ENCODE measurements at places on chromosomes 11 and 22.

- no peak for DNase-seq
These were observed 9.0 kb upstream of the SPINDOC start for GRCh38 chr11:63804259-63804658.

DNA sequence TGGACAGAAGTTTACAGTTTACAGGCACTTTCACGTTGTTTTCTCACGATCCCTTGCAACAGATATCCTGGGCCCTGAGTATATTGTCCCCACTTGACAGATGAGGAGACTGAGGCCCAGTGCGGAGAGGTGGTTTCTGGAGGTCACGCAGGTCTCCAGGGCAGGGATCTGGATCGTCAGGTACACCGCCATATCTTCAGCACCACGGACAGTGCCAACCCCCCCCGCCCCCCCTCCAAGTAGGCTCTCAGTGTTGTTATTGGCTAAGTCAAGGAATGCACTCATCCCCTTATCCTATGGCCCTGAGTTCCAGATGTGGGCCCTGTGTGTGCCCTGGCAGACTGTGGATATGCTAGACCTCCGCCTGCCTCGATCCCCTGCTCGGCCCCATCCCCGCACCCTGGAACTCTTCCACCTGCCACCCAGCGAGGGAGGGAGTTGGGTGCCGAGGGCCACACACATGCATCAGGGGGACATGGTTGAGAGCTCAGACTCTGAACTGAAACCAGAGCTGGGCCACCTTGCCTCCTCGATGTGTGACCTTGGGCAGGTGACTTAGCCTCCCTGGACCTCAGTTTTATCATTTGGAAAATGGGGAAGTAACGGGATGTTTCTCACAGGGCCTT, 37.5 kb downstream of the MPPED1 start:
- DNase-seq, result no peak

- no peak for DNase-seq
These were observed 263.7 kb downstream of the NTM start for GRCh38 chr11:131633921-131634715.

GRCh38 chr11:117796456-117796871, 552 bp downstream of the DSCAML1 start:
- no peak for DNase-seq
